Erythroblast (primary cell): ENCODE measurements at places on chromosomes 16 and 17.

DNA sequence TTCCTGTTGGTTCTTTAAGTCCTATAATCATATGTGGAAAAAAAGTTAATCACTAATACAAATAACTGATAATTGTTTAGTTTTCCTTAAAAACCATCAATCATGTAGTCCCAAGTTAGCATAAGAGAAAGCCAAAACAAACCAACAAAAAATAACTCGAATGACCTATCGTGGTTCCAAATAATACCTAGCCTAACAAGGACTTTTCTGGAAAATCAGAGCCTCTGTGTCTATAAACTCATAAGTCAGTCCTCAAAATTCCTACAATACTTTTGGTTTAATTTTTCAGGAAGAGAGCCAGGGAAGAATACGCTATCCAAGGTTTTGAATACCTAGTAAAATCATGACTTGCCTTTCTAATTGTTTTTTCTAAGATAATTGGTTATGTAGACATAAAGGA lies 975.3 kb upstream of the SOX9 start:
- no peak for DNase-seq

GRCh38 chr16:68993456-68993855 lies 112.0 kb upstream of the HAS3 start:
- no peak for DNase-seq

GRCh38 chr17:53390575-53390974 lies 432.2 kb upstream of the KIF2B start:
- no peak for DNase-seq

DNA sequence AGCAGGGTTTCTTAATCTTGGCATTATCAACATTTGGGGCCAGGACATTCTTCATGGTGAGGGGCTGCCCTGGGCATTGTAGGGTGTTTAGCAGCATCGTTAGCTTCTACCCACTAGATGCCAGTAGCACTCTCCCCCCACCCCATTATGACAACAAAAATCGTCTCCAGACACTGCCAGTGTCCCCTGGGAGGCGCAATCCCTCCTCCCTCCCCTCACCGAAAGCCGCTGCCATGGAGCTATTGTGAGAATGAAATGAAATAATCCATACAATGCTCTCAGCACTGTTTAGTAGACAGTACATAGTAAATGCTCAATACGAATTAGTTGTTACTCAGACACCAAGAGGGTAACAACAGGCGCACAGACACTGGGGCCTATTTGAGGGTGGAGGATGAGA lies 502.9 kb downstream of the NPIPA7 start:
- no peak for DNase-seq

- DNase-seq: no peak
Observed at GRCh38 chr17:4631836-4632580, 9.5 kb downstream of the ALOX15 start.

- DNase-seq: no peak
Observed at GRCh38 chr16:17138801-17139200, 332.0 kb downstream of the XYLT1 start.

GRCh38 chr17:50129728-50130558 lies at the start of gene SAMD14:
SAMD14 (minus strand) TSS chr17:50130160; CDS start chr17:50124959, 5,201 bp downstream.
- no peak for DNase-seq

GRCh38 chr17:79754370-79754769 lies 23.6 kb upstream of the CBX2 start:
- no peak for DNase-seq

GRCh38 chr17:42819939-42820535 lies 4.0 kb downstream of the BECN1 start:
- peak; percentile 81 for DNase-seq

- no peak for DNase-seq
Observed at GRCh38 chr16:85940214-85940613, 41.3 kb downstream of the IRF8 start.

DNA sequence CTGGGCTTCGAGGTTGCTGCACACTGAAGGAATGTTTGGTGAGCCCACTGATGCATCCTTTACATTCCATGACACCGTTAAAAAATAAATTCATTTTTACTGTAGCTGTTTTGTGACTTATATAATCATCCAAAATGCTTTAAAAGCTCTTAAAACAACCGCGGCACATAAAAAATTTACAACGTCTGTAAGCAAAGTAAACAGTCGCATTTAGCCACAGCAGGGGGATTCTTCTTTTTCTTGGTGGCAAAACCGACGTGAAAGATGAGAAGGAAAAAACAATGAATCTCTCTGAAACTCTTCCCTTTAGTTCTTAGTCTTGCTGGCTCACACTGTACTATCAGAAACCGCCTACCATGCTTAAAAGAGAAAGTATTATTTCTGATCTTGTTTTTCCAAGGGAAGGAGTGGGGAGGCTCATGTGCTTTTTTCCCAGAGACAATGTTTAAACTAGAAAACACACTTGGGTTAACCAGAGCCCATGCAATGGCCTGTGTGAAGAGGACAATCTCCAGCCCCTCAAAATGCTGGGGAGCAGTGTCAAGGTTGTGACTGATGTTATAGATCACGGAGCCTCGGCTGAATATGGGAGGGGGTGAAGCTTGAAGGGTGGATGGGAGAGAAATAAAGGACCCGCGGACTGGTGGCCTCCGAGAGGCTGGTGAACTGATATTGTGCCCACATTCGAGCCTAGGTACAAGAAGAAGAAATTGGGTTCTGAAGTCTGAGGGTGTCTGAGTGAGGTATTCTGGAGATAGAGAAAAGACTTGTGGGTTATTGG lies 91.1 kb downstream of the IRF8 start:
- DNase-seq: no peak

GRCh38 chr16:70746708-70747424 lies 54.1 kb downstream of the VAC14 start:
- DNase-seq: peak; percentile 40

- DNase-seq: no peak
Observed at GRCh38 chr16:25063102-25063501, 47.9 kb upstream of the ARHGAP17 start.

GRCh38 chr17:76236603-76237002 lies 3.7 kb downstream of the RNF157 start:
- no peak for DNase-seq

DNA sequence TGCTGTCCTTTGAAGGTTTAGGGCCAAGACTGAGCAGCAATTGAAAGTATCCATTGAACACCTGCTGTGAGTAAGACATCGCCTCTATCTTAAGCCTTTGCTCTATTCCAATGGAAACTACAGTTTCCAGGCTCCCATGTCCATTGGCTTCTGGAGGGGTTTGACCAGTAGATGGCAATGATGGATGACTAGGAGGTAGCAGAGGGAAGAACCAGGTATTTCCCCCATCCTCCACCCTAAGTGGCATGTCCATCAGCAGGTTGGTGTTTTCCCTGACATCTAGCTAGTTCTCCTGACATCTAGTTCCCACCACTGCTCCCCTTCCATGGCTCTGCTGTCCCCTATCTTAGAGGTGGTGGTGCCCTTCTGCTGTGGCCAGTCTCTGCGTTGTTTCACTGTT lies 58.7 kb downstream of the CENPV start:
- no peak for DNase-seq

GRCh38 chr17:46025510-46026165 lies 26.6 kb downstream of the STH start:
- no peak for DNase-seq

- no peak for DNase-seq
Observed at GRCh38 chr17:9767432-9767991, 23.9 kb downstream of the DHRS7C start.

- no peak for DNase-seq
Observed at GRCh38 chr16:81440888-81441761, 3.5 kb upstream of the CMIP start.

DNA sequence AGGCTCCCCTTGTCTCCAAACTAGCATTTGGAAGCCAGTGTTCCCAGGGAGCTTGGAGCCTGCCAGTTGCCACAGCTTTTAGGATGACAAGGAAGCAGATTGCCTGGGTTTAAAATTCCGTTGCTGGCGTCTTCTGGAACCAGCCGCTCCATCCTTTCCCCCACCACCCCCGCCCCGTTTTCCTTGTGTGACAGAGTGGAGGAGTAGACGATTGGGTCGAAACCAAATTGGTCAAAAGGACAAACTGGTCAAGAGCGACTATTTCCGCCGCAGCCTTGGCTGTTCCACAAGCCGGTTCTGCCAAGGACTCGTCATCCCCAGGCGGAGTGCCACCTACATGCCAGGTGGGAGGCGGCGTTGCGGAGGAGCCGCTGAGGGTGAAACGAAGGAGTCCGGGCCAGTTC lies 91.1 kb downstream of the RPA1 start:
- DNase-seq: no peak

DNA sequence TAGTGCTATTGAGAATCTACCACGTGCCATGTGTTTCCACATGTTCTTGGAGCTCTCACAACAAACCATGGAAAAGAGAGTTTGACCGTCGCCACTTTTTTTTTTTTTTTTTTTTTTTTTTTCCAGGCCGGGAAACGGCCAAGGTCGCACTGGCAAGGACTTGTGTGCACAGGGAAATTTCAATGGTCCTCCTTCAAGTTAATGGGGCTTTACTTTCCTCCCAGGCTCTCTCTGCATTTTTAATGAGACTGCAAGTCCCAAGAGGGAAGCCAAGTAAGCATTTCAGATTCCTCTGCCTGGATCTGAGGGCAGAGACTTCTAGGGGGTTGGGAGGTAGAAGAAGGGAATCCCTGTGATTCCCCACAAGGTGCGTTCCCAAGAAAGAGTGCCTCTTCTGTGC lies 94.7 kb upstream of the MPHOSPH6 start:
- no peak for DNase-seq

GRCh38 chr16:70577256-70577698 lies 53.7 kb downstream of the SF3B3 start:
- no peak for DNase-seq

GRCh38 chr16:3242709-3243108 lies 7.8 kb upstream of the ZNF200 start:
- DNase-seq: no peak

GRCh38 chr16:15037745-15038144 lies 18.1 kb downstream of the NTAN1 start:
- DNase-seq: peak; percentile 90
